Mucosa of gallbladder (tissue), 1 donor: ENCODE measurements at places on chromosomes 5 and 9. TPM values are rescaled to one million over a fixed set of nuclear protein-coding genes. Genes with fewer than 3 reads are reported as not detected.
A peak's percentile ranks its signal among the peaks of the same experiment; 100 is the strongest.

The FOXD4L6 gene
- not detected for total RNA-seq

The IDNK gene
- total RNA-seq, result 6.1 TPM

The BSPRY gene
- total RNA-seq, result 16.0 TPM

The FASTKD3 gene
- 5.5 TPM for total RNA-seq

GRCh38 chr9:126112135-126112720, 214.4 kb upstream of the MVB12B start:
- DNase-seq, result no peak

DNA sequence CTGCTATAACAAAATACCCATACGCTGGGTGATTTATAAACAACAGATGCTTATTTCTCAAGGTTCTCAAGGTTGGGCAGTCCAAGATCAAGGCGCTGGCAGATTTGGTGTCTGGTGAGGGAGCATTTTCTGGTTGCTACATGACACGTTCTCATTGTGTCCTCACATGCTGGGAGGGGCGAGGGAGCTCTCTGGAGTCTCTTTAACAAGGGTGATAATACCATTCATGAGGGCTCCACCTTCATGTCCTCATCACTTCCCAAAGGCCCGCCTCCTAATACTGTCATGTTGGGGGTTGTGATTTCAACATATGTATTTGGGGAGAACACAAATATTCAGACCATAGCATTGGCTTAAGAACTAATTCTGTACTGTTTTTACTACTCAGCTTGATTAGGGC, 4.6 kb downstream of the CFAP90 start:
- no peak for DNase-seq

GRCh38 chr5:135697251-135697958, 118.6 kb upstream of the CXCL14 start:
- no peak for DNase-seq

GRCh38 chr5:1840071-1840547, 38.9 kb downstream of the NDUFS6 start:
- no peak for DNase-seq

DNA sequence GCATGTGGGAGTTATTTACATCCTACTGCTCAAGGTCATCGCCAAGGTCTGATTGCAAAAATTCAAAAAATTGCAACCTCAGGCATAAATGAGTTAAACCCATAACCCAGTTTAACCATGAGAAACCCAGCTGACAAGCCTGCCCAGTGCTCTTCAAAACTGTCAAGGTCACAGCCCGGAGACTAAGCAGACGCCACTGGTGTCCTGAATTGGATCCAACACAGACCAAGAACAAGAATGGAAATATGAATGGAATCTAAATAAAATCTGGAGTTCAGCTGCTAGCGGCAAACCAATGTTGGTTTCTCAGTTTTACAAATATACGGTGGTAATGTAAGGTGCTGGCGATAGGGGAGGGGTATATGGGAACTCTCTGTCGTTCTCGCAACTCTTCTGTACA, 201.5 kb upstream of the MVB12B start:
- peak; percentile 49 for DNase-seq

- DNase-seq, result no peak
These were observed 8.6 kb downstream of the RAB14 start for GRCh38 chr9:121192959-121193640.

- DNase-seq, result no peak
These were observed 38.7 kb downstream of the ASS1 start for GRCh38 chr9:130483371-130483971.

GRCh38 chr9:20995616-20996015, 35.8 kb downstream of the HACD4 start:
- no peak for DNase-seq

DNA sequence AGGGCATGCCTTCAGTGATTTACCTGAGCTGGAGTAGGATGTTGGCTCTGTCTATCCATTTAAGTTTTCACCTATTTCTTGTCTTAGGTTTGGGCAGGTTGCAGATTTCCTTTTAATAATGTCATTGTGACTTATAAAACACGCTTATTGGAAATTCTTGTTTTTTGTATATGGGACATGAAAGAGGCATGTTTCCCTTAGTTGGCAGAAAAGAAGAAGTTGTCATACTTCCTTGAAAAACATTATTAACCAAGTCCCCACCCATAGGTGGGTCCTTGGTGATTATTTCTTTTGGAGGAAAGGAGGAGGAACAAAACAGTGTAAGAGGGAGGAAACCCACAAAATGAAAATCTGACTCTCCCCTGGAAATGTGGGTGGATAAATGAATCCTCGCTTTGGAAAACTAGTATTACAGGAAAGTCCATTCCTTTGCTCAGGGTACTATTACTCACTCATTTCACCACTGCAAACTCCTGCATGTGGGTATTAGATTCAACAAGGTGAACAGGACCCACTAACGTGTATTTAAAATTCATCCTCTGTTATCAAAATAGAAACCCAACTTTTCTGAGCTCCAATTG, 9.3 kb downstream of the CER1 start:
- DNase-seq, result no peak

DNA sequence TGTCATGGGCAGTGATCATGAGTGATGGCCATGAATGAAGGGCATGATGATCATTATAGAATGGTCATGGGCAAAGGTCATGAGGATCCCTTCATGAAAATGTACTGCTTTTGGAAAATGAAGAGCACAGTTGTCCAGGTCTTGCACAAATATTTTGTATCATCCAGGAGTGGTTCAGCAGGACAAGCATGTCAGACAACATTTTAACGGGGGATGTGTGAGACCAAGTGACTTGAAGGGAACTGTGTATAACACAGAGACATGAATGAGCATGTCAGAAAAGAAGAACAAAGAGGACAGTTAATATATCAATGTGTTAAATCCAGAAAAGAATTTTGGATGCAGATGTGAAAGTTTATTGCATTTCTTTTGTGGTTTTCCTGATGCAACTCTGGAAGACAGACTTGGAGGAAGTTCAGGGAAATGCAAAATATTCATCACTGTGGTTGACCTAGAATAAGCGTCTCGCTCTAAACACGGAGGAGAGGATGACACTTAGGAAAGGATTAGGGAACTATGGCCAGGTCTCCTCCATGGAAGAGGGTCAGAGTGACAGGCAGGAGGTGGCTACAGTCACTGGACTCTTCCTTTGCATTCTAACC, 116.1 kb upstream of the IRX4 start:
- DNase-seq, result no peak

DNA sequence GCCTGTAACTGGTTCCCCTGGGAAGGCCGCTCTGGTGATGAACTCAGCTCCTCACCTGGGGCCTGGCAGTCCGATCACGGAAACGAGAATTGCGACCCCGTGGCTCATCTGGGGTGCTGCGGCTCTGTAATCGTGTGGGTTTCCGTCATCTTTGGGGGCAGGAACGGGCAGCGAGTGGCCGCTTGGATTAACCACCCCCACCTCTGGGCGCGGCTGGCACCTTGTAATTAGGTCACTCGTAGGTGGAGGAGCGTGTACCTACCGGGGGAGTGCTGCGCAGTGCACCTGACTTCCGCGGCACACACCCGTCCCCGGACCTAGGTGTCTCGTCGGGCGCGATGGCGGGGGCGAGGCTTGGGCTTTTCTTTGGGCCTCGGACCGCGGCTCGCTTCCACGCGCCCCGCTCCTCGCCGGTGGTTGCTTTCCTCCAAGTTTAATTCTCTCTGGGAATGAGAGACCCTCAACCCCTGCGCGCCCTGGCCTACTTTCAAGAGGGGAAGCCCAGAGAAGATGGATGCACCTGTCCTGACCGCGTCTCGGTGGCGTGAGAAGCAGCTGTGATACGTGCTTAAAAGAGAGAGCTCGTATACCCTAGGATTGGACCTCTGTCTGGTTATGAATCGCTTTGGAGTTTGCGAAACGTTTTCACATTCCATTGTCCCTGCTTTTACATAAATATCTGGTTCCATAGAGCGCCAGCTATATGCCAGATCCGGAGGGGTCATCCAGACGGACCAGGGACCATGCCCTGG, 744 bp upstream of the PPP2CA start:
- no peak for DNase-seq

DNA sequence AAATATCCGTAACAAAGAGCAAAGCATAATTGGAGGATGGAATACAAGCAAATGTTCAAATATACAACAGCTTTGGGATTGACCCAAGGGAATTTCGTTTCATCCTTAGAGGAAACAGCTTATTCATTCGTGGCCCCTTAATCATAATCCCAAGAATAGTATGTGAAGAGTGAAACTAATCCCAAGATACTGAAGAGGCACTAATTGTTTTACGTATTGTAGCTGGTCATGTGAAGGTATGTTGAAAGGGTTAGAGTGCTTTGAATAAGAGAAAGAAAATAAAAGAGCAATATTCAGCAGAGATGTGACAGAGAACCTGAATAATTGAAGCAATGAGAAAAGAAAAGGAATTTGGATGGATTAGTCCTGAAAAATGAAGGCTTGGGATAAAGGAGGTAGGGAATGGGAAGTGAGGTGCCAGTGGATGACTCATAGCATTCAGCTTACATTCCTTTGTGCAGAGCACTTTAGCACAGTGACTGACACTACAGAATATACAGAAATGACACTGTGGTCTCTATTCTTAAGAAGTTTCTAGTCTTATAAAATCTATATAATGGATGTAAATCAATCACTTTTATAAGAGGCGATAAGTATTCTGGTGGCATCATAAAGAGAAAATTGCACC, 221.9 kb downstream of the TLR4 start:
- no peak for DNase-seq

DNA sequence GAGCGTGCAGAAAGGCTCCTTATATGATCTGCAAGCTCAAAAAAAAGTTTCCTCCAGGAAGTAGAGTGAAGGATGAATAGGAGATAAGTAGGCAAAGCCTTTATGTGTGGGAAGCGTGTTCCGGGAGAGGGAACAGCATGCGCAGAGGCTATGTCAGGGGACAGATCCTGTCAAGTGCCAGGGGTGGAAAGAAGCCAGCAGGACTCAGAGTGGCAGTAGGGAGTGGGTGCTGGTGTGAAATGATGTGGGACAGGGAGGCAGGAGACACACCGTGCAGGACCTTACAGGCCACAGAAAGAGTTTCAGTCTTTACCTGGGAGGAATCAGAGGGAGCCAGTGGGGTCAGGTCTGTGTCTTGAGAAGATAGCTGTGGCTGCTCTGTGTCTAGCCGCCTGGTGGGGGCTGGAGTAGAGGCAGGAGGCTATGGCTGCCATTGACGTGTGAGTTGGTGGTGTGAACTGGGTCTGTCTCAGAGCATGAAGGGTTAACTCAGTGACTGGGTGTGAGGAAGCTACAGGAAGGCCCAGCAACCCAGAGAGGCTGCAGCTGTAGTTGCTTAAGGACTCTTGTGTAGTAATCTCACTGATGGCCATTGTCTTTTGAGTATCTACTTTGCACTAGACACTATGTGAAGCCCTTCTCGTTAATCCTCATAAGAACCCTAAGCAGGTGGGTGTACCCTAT, 71.3 kb downstream of the PPARGC1B start:
- DNase-seq, result no peak

DNA sequence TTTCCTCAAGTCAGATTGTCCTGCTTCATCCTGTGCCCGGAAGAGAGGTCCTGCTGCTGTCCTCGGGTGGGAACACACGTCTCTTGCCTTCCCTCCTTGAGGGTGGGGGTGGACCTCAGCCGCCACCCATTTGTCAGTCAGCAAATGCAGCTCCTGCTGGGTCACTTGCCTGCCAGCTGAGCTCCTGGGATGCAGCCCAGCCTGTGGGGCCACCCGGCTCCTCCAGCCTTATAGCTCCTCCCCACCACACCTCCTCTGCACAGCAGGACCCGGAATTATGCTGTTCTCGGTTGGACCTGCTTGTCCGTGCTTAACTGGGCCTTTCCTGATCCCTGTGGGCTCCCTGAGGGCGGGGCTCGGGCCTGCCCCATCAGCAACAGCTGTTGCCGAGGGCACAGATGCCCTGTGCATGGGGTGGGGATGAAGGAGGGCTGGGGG, 52.7 kb downstream of the RXRA start:
- DNase-seq, result peak; percentile 70

DNA sequence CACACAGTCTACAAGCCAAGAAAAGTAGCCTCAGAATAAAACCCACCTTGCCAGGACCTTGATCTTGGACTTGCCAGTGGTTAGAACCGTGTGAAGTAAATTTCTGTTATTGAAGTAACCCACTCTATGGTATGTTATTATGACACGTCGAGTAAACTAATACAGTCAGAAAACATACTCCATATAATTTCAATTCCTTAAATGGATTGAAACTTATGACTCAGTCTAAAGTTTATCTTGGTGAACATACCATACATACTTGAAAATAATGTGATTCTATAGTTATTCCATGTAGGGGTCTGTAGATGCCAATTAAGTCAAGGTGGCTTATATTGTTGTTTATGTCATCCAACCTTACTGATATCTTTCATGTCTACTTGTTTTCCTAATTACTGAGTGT, 950.7 kb downstream of the TLE4 start:
- DNase-seq, result no peak
